ENCODE measurements at places on chromosomes 3 and 15.

GRCh38 chr3:185152410-185153170, at the start of gene C3orf70:
Gene C3orf70, minus strand, starts transcription at chr3:185153060. Its CDS starts 237 bp downstream, at chr3:185152823.
- DNase-seq, result no peak

DNA sequence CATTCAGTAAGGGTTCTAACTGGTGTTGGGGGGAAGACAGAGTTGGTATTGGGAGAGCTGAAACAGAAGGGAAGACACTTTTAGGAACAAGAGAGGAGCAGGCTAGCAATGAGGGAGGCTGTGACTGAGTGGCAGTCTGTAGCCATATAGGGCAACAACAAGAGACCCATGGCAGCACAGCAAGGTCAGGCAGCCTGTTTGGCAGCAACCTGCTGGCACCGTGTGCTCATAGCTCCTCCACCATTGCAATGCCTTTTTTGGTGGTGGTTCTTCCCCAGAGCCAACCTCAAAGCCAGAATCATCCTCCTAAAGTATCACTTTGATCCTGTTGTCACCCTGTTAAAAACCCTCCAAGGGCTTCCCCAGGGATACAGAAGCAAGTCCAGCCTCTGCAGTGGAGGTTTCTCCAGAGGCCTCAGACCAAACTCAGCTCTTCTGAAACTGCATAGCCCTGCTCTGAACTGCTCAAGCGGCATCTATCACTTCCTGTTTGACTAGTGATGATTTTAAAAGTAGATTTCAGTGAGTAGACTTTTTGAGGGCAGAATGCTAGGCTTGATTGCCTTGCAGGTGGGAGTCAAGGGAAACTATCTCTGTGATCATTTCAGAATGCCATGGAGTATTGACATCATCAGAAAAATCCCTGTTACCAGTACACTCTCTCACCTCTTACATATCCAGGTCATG, 176.9 kb downstream of the STAC start:
- DNase-seq, result no peak

- no peak for DNase-seq
These were observed 28.0 kb downstream of the TIPARP start for GRCh38 chr3:156702367-156702766.

DNA sequence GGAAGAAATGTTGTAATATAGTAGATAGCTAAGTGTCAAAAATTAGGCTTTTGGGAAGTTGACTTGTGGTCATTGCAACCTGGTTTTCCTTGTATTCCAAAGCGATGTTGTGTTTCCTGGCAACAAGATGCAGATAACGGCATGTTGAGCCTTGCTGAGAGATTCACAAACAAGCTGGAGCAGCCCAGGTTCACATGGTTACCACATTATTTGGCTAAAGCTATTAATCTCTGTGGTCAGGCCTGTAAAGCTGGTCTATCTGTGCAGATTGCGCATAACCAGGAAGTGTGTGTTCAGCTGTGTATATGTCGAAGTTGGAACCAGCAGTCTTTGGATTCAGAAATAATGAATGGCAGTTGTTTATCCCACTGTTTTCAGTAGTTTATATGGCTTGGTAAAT, 6.6 kb downstream of the TIPARP start:
- no peak for DNase-seq

GRCh38 chr15:57237301-57237642, 139.0 kb upstream of the CGNL1 start:
- no peak for DNase-seq

All from stimulated activated CD4-positive, alpha-beta T cell treated with anti-CD3 and anti-CD28 coated beads, TNF-alpha, amount 100 ng/mL, for 24 hours (primary cell).